ENCODE measurements at places on chromosomes 7 and 10. TPM values are rescaled to one million over a fixed set of nuclear protein-coding genes. Genes with fewer than 3 reads are reported as not detected.

The RGR gene
- not detected for polyA plus RNA-seq

The SKIDA1 gene
- polyA plus RNA-seq, result 3.7 TPM

The FLNC gene
- 0.36 TPM for polyA plus RNA-seq

The GLCCI1 gene
- polyA plus RNA-seq, result 37.2 TPM

The NAT16 gene
- 4.5 TPM for polyA plus RNA-seq

The TCAF2 gene
- 0.28 TPM for polyA plus RNA-seq
